ENCODE measurements at places on chromosomes 1 and 21. TPM values are rescaled to one million over a fixed set of nuclear protein-coding genes. Genes with fewer than 3 reads are reported as not detected.

- DNase-seq: no peak
Observed at GRCh38 chr1:68918563-68918962, 421.7 kb upstream of the DEPDC1 start.

GRCh38 chr1:20371411-20371810 is 80.7 kb downstream of the VWA5B1 start:
- peak; percentile 20 for DNase-seq

GRCh38 chr1:47967864-47968555 is 29.2 kb downstream of the TRABD2B start:
- DNase-seq: no peak

- DNase-seq: no peak
Observed at GRCh38 chr1:160466961-160467360, 56.1 kb downstream of the SLAMF6 start.

- DNase-seq: no peak
Observed at GRCh38 chr21:19853709-19854575, 1144.3 kb upstream of the NCAM2 start.

- no peak for DNase-seq
Observed at GRCh38 chr21:32732544-32732943, 4.7 kb upstream of the SYNJ1 start.

- DNase-seq: no peak
Observed at GRCh38 chr1:239125027-239125426, 261.3 kb upstream of the CHRM3 start.

DNA sequence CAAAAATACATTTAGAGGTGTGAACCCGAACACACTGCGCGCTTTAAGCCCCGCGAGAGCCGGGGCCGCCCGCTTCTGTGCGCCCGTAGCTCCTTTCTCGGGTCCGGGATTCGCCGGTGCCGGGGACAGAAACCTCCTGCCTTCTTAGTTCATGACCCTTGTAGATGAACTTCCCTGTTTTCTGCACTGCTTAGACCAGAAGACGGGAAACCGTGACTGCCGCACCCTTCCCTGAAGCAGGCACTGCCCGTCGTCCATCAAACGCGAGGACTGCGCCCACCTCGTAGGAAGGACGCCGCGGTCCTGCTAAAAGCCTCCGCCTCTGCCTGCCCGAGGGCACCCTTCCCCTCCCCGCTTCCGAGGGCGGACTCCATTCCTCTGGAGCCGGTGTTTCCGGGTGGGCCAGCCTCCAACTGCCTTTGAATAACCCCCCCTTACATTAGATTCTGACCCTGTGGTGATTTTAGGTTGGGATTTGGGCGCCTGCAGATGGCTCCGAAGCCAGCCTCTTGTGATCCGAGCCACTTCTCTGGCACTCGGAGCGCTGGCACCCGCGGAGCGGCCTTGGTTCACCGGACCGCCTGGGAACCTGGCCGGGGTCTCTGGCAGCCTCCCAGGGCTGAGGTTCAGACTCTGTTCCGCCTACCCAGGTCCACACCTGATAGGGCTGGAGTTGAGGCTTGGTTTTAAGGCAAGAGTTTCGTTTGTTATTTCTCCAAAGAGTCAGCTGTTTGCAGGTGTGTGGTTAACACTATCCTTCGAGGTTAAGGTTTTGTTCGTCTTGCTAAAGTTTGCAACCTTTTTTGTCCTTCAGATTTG is 1.2 kb upstream of the PTTG1IP start:
- DNase-seq: peak; percentile 37

The OR2AK2 gene
- total RNA-seq: not detected

The ZNF648 gene
- total RNA-seq: 0.07 TPM

DNA sequence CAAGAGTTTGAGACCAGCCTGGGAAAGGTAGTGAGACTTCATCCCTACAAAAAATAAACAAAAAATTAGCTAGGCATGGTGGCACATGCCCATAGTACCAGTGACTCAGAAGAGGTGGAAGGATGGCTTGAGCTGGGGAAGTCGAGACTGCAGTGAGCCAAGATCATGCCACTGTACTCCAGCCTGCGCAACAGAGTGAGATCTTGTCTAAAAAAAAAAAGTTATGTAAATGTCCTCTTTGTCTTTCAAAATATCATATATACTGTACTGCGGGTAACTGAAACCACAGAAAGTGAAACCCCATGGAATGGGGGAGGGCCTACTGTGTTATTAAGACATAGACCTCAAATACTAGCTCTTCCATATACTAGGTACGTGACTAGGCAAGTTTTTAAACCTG is 20.8 kb downstream of the ACADM start:
- DNase-seq: peak; percentile 80

DNA sequence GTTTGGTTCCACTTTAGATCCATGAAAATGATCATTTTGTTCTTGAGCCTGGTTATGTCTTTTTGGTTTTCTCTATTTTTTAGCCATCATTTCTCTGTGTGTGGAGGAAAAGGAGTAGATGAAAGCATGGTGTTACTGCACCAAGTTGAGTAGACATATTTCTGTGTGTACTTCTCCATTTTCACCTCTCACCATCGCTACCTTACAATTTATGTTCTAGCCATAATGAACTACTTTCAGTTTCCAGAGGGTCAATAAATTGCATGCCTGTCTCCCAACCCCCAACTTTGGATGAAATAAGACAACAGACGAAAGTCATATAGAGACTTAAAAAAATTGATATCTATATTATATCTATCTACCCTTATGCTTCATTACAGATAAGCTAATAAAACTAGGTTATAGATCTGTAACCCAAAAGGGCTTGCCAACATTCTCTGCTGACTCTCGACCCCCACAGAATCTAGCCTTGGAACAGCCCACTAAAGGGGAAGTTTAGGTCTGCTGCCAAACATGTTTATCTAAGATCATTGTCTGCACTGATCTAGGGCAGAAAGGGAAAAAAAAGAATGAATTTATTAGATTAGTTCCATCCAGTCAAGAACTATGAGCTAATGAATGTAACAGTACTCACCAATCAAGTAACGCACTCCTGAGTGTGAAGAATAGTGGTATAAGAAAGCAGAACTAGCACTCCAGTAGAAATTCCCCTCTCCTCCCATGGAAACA is 7.5 kb upstream of the MAN1A2 start:
- DNase-seq: no peak

DNA sequence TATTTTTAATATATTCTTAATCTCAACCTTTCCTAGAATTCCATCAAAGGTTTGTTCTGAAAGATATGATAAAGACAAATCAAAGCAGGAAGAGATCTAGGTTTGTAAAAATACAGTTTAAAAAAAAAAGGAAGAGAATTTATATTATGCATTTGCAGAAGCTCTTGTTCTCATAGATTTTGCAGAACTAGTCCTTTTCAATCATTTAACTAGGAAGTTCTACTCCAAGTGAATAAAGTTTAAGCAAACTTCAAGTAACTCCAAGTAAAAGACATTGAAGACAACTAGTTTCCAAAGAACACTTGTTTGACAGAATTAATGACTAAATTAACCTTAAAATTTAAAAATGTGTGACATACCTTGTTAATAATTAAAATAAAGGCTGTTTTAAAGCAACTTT is 55.9 kb downstream of the HNRNPR start:
- DNase-seq: no peak

GRCh38 chr1:34671887-34672286 is 83.0 kb upstream of the GJB5 start:
- DNase-seq: no peak

Data from mammary epithelial cell (primary cell).